Stimulated activated CD8-positive, alpha-beta memory T cell treated with anti-CD3 and anti-CD28 coated beads, Interleukin-7, amount 100 ng/mL, for 24 hours (primary cell): ENCODE measurements at places on chromosomes 11 and 22.

GRCh38 chr11:97937501-97937900 is 1083.2 kb upstream of the CNTN5 start:
- no peak for DNase-seq

DNA sequence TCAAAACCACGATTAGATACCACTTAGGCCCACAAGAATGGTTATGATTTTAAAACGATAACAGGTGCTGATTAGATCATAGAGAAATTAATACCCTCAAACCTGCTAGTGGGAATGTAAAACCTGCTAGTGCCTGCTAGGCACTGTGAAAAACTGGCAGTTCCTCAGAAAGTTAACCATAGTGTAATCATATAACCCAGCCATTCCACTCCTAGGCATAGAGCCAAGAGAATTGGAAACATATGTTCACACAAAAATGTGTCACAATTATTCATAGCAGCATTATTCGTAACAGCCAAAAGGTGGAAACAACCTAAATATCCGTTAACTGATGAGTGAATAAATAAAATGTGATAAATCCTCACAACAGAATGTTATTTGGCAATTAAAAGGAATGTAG is 122.2 kb upstream of the SYN3 start:
- no peak for DNase-seq

- DNase-seq = no peak
Observed at GRCh38 chr11:123052901-123053721, 8.8 kb downstream of the HSPA8 start.

GRCh38 chr11:68503792-68504191 is 43.2 kb downstream of the PPP6R3 start:
- no peak for DNase-seq

GRCh38 chr11:908273-908672 is 2.3 kb downstream of the CHID1 start:
- DNase-seq = no peak

GRCh38 chr22:35209203-35209602 is 48.1 kb upstream of the HMGXB4 start:
- no peak for DNase-seq

DNA sequence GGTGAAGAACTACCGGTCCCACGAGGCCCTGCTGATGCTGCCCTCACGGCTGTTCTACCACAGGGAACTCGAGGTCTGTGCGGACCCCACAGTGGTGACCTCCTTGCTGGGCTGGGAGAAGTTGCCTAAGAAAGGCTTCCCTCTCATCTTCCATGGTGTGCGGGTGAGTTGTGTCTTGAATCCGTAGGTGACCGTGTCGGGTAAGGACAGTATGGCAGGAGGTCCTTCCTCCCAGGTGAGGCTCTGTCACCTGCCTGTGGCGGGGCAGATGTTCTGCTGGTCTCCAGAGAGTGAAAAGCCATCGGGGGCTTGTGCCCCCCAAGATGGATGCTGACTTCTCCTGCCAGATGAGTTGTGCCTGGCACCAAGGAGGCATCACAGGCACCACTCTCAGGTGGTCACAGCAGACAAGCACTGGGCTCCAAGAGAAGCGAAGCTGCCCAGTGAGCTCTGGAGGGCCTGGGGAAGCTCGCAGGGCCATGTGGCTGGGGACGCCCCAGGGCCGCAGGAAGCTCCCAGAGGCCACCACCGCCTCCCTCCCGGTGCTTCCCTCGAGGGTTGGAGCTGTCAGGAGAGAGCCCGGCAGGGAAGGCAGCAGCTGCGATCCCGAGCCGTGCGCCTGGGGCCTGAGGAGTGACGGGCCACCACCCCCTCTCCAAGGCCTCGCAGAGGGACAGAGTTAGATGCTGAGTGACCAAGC is 17.3 kb upstream of the PANX2 start:
- no peak for DNase-seq

GRCh38 chr22:45477366-45478107 is 25.1 kb upstream of the FBLN1 start:
- no peak for DNase-seq

DNA sequence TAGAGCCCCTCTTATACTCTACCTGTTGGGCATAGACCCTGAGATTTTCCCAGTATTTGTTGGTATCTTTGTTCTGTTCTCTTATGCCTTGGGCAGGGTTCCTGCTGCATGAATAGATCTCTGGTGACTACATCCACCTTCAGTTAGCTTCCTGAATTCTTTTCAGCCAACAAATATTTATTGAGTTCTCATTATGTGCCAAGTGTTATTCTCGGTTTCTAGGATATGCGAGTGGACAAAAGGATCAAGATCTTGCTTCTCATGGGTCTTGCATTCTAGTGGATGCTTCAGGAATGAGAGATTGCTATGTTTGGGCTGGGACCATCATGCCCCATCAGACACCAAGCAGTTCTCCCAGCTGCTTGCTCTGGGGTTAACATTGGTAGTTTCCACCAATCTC is 340.0 kb downstream of the METTL15 start:
- no peak for DNase-seq

DNA sequence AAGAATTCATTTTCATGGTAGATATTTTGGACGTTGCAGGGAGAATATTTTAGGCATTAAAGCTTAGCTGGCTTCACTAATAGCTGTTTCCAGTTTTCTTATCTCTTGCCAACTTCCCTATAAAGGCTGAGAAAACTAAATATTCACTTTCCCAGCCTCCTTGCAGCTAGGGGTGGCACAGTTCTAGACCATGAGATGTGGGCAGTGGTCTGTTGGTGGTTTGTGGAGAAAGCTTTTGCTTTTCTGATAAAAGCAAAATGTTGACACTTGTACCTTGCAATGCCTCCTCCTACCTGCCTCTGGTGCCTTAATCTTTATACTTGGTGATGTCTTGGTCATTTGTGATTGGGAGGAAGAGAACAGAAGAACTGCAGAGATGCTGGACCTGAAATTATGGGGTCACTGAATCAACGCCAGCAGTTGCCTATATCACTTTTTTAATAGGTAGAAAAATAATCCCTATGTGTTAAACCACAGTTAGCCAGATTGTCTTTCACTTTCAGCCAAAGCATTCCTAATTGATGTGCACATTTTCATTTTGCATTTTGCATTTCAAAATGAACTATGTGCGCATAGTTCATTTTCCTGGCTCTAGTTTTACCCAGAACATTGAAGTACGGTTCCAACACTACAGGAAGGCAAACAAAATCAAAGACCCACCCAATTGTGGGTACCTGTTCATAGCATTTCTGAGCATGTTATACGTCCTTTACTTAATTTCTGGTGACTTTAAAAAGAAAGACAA is 24.9 kb upstream of the ABTB2 start:
- DNase-seq = no peak

DNA sequence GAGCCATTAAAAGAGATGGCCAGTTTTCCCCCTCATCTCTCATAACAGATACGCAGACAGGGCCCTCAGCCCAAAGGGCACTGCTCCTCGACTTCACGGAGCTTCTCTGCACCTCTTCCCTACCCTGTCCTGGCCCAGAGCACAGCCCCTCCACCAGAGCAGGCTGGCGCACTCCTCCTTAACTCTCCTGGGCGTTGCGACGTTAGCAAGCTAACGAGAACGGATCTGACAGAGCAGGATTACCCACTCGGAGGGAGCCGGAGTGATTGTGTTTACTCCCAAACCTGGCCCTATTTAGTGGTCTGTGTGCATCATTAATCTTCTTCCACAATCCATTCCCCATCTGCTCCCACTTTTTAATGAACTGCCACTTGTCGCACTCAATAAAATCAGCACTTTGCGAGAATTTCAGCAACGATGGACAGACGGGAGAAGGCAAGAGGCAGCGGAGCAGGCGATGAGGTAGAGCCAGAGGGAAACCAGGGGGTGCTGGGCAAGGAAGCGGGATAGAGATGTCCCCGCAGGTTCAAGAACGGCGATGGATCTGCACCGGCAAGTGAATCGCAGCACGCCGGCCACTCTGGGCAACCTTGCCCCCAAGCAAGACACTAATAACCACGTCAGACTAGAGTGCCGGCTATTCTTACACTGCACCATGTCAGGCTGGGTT is 159.4 kb downstream of the BUD13 start:
- DNase-seq = no peak

DNA sequence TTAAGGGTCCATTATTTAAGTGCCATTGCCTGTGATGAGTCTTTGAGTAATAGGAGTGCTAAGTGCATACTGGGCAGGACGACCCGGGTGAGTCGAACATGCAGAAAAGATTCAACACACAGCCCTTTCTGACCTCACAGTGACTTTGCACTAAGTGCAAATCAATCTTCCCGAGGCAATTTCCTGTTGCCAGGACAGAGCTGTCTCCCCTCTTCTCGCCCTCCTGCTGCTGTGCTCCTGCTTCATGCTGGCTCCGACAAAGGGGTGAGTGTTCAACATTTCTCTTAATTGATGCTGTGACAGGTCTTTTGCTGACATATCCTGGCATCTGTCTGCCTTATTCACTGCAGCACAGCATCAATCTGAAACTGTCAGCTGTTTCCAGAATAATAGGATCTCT is 42.0 kb downstream of the MCHR1 start:
- no peak for DNase-seq

DNA sequence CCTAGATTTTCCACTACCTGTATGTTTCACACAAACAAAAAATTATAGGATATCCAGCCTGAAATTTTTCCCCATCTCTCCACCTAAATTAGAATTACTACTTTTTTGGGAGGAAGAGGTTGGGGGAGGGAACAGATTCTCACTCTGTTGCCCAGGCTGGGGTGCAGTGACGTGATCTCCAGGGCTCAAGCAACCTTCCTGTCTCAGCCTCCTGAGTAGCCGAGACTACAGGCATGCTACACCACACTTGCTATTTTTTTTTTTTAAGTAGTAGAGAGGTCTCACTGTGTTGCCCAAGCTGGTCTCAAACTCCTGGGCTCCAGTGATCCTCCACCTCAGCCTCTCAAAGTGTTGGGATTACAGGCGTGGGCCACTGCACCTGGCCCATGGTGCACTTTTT is 9.5 kb downstream of the JAML start:
- no peak for DNase-seq

DNA sequence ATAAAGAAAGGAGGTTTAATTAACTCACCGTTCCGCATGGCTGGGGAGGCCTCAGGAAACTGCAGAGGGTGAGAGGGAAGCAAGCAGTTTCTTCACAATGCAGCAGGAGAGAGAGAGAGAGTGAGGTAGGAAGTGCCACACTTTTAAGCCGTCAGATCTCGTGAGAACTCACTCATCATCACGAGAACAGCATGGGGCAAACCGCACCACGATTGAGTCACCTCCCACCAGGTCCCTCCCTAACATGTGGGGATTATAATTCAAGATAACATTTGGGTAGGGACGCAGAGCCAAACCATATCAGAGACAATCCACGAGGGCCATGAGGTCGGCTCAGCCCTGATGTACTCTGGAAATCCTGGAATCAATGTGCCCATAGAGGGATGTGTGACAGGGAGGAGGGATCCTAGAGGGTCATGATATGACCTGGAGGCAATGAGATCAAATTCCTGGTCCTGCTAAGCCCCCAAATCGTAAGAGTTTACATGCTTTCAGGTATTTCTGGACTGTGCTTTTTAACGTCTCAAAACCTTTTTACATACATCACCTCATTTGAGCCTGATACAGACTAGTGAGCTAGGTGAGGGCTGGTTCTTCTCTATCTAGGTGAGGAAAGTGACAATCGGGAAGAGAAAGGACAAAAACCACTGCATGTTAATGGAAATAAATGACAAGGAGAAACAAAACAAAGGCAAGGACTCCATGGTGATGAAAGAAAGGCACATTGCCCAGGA is 19.5 kb upstream of the RASSF10 start:
- no peak for DNase-seq

GRCh38 chr11:35343033-35343598 is 76.2 kb downstream of the SLC1A2 start:
- DNase-seq = no peak

DNA sequence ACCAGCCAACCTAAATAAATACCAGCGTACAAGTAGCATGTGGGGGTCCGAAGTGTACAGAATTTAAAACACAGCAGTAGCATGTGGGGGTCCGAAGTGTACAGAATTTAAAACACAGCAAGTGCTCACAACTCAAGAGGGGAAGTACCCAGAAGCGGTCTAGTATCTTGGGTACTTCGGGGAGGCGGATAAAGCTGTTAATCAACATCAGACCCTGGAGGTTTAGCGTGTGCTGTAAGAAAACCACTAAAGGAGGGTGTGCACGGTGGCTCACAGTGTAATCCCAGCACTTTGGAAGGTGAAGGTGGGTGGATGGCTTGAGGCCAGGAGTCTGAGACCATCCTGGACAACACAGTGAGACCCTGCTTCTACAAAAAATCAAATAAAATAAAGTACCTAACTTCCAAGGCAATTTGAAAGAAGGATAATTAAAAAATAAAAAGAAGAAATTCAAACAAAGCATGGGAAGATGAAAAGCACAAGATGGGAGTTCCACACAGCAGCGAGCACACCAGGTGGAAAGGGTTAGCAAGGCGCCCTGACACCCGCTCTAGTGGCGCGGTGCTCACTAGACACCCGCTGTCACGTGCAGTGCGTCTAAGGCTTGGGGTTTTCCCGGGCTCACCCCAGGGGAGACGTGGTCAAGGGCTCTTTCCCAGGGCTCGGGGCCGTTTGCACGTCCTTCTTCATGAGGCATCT is 35.0 kb upstream of the MOB2 start:
- DNase-seq = no peak

GRCh38 chr11:101582236-101582988 is 1.4 kb downstream of the TRPC6 start:
- no peak for DNase-seq

DNA sequence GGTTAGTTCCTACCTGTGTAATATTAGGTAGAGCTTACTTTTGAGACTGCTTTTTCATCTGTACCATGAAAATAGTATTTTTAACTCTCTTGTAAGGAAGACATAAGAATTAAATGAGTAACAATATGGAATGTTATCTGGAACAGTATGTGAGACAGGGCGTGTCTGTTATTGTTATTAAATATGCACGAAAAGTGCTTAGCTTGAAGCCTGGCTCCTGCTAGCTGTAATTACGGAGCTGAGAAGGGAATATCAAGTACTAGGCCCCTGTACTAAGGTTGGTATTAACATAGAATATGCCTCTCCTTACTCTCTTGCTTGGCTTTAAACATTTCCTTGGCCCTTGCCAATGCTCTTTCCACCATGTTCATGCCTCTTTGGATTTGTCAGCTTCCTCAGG is 194.0 kb downstream of the FAM76B start:
- no peak for DNase-seq

DNA sequence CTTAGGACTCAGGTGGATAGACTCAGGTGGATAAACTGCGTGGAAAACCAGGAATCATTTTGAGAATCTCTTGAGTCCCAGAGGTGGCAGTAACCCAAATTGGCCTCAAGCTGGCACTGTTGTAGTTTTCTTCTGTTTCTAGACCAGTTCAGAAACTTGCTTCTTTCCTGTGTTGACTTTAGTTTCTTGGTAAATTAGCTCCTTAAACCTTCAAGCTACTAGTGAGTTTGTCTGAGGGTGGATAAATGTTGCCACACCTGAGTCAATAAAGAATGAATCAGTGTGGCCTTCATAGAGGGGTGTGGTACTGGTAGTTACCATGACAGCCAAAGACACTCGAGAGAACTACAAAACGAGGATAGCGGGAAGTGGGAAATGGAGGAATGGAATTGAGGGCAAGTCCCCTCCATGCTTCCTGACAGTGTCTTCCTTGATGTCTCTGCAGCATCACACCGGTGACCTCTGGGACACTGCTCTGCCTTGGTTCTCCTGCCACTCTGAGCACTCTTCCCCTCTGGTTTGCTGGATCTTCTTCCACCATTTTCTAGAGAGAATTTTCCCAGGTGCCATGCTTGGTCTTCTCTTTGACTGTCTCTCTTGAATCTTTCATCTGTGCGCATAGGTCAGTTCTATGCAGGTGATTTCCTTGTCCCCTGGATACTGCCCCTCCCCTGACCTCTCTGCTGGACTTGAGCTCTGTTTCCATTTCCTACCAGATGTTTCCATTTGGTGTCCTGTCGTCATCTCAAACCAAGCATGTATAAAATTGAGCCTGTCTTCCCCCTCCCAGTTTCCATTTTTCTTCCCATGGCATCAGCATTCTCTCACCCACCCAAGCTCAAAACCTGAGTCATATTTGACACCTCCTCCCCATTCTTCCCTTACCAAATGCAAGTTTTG is 7.2 kb downstream of the POLD4 start:
- no peak for DNase-seq
